ENCODE measurements at places on chromosomes 4 and X.

DNA sequence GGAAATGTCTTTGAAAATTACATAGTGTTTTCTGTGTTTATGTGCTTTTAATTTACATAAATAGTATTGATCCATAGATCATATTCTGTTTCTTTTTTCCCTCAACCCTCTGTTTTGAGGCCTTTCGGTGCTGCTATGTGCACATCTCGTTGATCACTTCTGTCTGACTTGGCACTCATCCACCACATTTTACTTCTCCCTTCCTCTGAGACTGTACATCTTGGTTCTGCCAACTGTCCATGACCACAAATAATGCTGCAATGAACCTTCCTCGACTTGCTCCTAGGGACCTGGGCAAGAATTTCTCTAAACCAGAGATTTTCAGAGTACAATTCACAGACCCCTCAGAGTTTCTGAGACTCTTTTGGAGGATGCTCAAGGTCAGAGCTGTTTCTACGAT lies 74.4 kb downstream of the RTL5 start:
- no peak for DNase-seq

DNA sequence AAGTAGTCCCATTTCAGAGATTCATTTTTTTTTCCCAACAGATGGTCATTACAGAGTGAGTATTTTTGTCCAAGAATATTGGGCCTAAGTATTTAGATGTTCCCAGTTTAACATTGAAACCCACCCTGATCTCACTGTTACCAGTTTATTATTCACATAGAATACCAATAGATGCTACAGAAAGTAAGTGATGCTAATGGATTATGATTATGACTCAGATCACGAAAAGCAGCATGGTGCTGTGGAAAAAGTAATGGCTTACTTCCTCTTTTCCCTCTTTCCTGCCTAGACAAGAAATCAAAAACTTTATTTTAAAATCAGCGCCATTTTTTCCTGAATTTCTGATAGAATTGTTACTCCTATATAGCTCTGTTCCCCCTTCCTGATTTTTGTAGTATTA lies 51.9 kb downstream of the GSPT2 start:
- DNase-seq, result no peak

GRCh38 chrX:10502961-10503360 lies 117.4 kb downstream of the MID1 start:
- DNase-seq, result no peak

DNA sequence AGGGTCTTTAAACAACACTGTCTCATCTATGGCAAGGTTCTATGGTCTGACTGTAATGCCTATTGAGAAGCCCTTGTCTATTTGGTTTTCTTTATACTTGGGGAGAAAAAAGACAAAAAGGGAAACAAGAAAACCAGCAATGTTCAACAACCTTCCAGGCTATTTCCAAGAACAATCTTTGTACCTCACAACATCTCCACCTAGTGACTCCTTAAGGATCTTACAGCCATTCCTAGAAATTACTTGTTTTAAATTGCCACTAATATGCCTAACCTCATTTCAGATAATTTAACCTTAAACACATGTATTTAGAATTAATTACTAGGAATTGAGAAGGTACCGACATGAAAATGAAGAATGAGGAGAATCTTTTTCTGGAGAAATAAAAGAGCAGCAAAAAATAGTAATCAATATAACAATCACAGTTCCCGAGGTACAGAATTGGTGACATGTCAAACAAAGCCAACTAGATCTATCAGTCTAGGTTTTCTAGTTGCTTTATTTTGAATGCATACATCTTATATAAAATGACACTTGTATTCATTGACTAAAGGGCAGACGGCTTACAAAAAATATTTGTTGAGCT lies 1.6 kb upstream of the RBM46 start:
- DNase-seq, result no peak

GRCh38 chrX:81957900-81958545 lies 756.1 kb downstream of the SH3BGRL start:
- no peak for DNase-seq

GRCh38 chr4:120749445-120750151 lies 172.9 kb downstream of the PRDM5 start:
- no peak for DNase-seq
